Vagina (tissue), 2 donors: ENCODE measurements at places on chromosomes 5 and 9. TPM values are rescaled to one million over a fixed set of nuclear protein-coding genes. Genes with fewer than 3 reads are reported as not detected.

Gene SLC46A2
- total RNA-seq: not detected

Gene CCDC187
- not detected for total RNA-seq

DNA sequence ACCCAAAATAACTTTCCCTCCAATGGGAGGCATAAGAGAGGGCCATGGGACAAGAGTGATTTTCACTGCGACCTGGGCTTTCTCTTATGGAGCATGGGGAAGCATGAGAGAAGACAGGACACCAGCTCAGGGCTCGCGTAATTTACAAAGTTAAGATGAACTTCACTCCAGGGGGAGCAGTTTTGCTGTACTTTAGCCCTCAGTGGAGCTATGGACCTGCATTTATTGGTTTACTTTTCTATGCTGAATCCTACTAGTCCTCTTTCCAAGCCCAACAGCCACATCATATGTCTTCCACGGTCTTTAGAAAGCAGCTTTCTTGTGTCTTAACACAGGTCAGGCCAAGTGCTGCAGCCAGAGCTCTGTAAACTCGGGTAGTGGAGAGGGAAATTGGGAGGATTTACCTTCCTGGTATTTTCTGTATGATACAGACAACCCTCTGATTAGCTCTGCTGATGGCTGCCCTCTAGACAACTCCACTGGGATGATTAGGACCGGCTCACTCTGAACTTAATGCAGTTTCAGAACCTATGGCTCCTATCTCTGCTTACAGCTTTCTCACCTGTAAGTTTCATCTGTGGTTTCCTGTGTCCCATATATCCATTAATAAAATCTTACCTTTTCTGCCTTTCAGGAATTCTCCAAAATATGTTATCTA, 581.0 kb upstream of the RORB start:
- DNase-seq: no peak
- no peaks in the 10 kb centered on the region for H3K4me1 ChIP-seq
- H3K4me3 ChIP-seq: no peak overlapping the region
- H3K36me3 ChIP-seq: no peaks in the 10 kb centered on the region
- no peaks in the 10 kb centered on the region for H3K27me3 ChIP-seq
- H3K27ac ChIP-seq: no peak overlapping the region

Gene PRSS3
- total RNA-seq: 7.6 TPM

DNA sequence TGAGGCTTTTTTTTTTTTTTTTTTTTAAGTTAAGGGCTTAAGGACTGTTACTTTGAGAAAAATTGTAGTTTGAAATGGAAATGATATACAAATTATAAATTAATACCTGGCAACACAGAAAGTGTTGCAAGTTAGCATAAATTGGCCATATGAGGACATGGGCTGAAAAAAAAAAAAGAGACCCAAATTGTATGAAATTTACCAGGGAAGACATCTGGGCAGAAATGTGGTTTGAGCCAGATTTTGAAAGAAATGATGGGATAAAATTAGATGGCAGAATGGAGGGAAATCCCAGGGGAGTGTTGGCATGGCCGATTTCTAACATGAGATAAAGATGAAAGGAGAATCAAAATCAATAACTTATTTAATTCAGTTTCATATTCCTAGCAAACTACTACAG, 472.1 kb downstream of the CTNND2 start:
- H3K4me3 ChIP-seq: no peak overlapping the region
- no peaks in the 10 kb centered on the region for H3K36me3 ChIP-seq
- no peaks in the 10 kb centered on the region for H3K4me1 ChIP-seq
- no peak overlapping the region for H3K27ac ChIP-seq
- DNase-seq: no peak
- no peaks in the 10 kb centered on the region for H3K27me3 ChIP-seq

DNA sequence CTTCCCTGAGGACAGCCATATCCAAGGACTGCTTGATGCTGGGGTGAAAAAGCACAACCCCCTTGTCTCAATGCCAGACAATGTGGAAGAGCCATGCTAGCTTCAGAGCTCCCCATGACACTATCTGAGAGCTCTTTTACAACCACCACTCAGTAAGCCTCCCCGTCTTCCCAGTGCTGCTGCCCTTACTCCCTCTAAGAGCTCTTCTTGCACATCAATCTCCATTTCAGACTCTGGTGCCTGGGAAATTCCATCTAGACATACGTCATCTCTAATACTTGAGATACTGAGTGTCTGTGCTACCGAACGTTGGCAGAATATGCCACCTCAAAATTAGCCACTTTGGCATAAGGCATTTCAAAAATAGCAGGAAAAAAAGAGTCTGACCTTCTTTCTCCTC, 94.5 kb downstream of the EDIL3 start:
- H3K27ac ChIP-seq: no peak overlapping the region
- no peaks in the 10 kb centered on the region for H3K36me3 ChIP-seq
- no peaks in the 10 kb centered on the region for H3K4me1 ChIP-seq
- H3K4me3 ChIP-seq: no peak overlapping the region
- DNase-seq: no peak

- no peaks in the 10 kb centered on the region for H3K27me3 ChIP-seq
- H3K27ac ChIP-seq: no peak overlapping the region
- no peaks in the 10 kb centered on the region for H3K36me3 ChIP-seq
- no peak overlapping the region for H3K4me3 ChIP-seq
- no peaks in the 10 kb centered on the region for H3K4me1 ChIP-seq
- no peak for DNase-seq
Observed at GRCh38 chr5:52773342-52773741, 14.4 kb upstream of the ITGA1 start.

DNA sequence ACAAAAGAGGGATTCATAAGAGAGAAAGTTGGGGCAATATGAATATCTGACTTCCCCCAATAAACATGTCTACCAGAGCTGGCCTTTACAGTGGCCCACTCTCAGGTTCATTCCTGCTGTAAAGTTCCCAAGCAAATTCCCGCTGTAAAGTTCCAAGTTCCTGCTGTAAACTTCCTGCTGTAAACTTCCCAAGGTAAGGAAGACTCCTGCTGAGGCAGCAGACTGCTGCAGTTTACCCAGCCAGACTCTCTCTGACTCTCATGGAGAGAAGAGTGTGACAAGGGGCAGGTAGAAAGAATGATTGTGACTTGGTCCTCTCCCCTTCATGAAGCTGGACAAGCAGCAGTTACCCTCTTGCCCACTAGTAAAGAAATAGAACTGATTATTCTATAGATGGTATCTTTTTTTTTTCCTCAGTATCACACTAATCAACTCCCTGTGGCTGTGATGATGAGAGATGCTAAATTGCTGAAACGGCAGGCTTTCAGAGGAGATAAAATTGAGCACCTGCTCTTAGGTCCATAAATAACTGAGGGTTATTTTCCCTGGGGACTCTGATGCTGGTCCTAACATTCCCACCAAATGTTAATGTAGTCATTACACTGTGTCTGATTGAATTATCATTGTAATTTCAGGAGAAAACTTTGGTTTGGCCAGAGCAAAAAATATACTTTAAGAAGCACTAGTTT, 220.4 kb downstream of the PARP8 start:
- no peaks in the 10 kb centered on the region for H3K27me3 ChIP-seq

Gene FGF10
- total RNA-seq: 41.3 TPM

DNA sequence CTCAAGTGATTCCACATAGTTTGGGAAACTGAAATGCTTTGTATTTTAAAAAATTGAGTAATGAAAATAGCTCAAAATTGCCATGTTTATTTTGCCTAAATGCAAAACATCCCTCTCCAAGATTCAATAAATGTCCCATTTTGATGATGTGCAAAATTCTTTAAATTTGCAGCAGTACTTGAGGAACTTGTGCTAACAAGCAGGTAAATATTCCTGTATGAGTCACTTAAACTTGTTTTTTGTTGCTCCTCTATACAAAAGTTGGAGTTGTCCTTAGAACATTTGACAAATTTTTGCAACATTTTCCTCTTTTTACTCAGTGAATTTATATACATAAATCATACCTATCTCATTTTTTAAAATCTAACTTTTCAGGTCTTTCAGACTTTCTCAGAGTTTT, 280.2 kb downstream of the CDH12 start:
- H3K4me3 ChIP-seq: no peak overlapping the region
- no peaks in the 10 kb centered on the region for H3K4me1 ChIP-seq
- H3K36me3 ChIP-seq: no peaks in the 10 kb centered on the region
- DNase-seq: no peak

Gene OBP2B
- not detected for total RNA-seq

Gene FLT4
- 20.9 TPM for total RNA-seq

GRCh38 chr5:92864591-92864990, 716.4 kb downstream of the NR2F1-AS1 start:
- no peaks in the 10 kb centered on the region for H3K36me3 ChIP-seq
- DNase-seq: no peak
- H3K4me3 ChIP-seq: no peak overlapping the region
- no peaks in the 10 kb centered on the region for H3K27me3 ChIP-seq

DNA sequence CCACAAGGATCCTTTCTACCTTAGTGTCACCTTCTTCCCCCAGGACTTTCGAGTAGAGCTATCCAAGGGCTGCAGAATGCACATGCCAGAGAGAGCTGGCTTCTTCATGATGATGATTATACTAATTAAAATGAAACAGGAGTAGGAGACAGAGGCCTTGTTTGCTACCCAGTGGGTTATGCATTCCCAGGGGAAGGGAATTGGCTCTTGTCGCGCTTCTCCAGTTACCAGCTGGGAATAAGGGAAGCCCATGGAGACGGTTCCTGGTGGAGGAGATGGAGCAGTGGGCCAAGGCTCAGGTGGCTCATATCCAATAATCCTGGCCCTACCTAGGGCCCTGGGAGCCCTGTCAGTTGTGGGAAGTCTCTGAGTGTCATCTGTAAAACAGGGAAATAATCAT, 65.1 kb downstream of the WWC1 start:
- no peak overlapping the region for H3K4me3 ChIP-seq
- DNase-seq: no peak
- H3K27ac ChIP-seq: no peak overlapping the region

DNA sequence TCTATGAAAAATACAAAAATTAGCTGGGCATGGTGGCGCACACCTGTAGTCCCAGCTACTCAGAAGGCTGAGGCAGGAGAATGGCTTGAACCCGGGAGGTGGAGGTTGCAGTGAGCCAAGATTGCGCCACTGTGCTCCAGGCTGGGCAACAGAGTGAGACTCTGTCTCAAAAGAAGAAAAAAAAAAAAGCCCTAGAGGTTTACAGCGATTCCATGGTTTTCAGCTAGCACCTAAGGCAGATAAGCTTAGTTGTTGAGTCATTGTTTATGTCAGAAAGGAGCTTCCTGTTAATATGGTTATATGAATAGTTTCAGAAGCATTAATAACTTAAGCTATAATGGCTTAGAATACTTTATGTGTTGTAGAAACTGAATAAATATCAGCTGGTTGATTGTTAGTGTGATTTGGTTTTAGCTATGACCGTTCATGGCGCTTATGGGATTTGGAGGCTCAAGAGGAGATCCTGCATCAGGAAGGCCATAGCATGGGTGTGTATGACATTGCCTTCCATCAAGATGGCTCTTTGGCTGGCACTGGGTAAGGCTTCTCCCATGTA, 13.0 kb downstream of the RNF183 start:
- no peak overlapping the region for H3K27ac ChIP-seq
- no peak overlapping the region for H3K4me3 ChIP-seq
- peaks cover 2% of the 10 kb centered on the region for H3K36me3 ChIP-seq
- no peaks in the 10 kb centered on the region for H3K27me3 ChIP-seq
- no peaks in the 10 kb centered on the region for H3K4me1 ChIP-seq

GRCh38 chr9:4756420-4756819, 15.4 kb upstream of the AK3 start:
- H3K27me3 ChIP-seq: no peaks in the 10 kb centered on the region
- H3K27ac ChIP-seq: no peak overlapping the region
- no peak overlapping the region for H3K4me3 ChIP-seq
- no peaks in the 10 kb centered on the region for H3K36me3 ChIP-seq

DNA sequence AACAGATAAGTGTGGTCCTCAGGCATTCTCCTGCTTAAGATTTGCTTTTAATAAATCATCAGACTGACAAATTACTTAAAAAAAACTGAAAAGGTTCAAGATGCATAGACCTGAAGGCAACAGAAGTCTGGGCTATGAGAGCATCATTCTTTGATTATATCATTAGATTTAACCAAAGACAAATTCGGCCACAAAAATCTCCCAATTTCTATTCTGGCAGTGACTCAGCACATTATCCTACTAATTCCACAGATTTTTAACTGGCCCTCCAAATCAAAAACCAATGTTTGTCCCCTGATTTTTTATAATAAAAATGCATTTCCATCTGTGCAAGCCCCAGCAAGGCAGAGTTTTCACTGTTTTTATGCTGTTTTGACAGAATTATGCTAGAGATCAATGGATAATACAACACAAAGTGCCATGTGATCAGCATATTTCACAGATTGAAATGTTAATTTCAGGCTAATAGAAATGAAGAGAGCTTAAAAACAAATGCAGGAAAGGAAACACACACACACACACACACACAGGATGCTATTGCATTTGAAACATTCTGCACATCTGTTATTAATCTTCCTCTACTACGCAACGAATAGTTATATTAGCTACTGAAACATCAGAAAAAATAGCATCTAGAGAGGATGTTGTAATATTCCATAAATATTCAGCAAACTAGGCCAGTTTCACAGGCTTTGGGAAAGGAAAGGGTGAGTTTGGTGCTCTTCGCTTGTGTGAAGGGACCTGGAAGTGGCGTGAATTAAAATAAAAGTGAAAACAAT, 177.6 kb upstream of the ST8SIA4 start:
- no peak overlapping the region for H3K27ac ChIP-seq
- H3K4me3 ChIP-seq: no peak overlapping the region
- no peak for DNase-seq
- no peaks in the 10 kb centered on the region for H3K36me3 ChIP-seq
- no peaks in the 10 kb centered on the region for H3K4me1 ChIP-seq

DNA sequence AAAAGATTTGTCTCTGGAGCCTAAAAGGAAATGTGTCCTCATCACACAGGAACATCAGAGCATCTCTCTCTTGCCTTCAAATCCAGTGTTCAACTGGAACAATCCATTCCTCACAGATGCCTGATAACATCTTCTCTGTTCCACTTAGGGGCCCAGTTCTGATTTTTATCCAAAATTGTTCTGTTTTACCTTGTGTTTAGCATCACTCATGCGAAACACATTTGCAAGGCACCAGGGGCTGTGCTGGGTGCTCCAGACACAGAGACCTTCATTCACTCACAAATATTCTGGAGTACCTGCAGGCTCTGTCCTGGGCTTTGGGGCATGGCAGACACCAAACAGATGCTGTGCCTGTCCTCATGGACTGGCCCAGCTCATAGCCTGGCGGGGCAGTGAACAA, 13.8 kb downstream of the GABBR2 start:
- H3K27me3 ChIP-seq: no peaks in the 10 kb centered on the region
- no peak overlapping the region for H3K4me3 ChIP-seq
- no peaks in the 10 kb centered on the region for H3K4me1 ChIP-seq
- H3K27ac ChIP-seq: no peak overlapping the region
- no peak for DNase-seq
- no peaks in the 10 kb centered on the region for H3K36me3 ChIP-seq

Gene MAP3K1
- 33.1 TPM for total RNA-seq

DNA sequence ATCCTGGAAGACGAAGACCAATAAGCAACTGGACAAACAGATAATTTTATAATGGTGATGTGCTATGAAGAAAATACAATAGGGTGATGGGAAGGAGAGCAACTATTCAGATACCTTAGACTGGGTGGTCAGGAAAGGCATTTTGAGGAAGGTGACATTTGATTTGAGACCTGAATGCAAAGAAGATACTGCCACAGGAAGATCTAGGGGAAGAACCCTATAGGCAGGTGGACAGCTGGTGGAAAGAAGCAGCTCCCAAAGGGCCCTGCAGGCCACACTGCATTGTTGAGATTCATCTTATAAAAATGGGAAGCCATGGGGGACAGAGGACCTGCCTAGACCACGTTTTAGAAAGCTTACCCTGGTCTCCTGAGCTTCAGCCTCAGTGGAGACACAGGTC, 19.7 kb upstream of the CTNNA1 start:
- DNase-seq: no peak
- H3K4me3 ChIP-seq: no peak overlapping the region
- H3K27me3 ChIP-seq: no peaks in the 10 kb centered on the region
- H3K4me1 ChIP-seq: no peaks in the 10 kb centered on the region
